ENCODE measurements at places on chromosomes 7 and 10. TPM values are rescaled to one million over a fixed set of nuclear protein-coding genes. Genes with fewer than 3 reads are reported as not detected.

DNA sequence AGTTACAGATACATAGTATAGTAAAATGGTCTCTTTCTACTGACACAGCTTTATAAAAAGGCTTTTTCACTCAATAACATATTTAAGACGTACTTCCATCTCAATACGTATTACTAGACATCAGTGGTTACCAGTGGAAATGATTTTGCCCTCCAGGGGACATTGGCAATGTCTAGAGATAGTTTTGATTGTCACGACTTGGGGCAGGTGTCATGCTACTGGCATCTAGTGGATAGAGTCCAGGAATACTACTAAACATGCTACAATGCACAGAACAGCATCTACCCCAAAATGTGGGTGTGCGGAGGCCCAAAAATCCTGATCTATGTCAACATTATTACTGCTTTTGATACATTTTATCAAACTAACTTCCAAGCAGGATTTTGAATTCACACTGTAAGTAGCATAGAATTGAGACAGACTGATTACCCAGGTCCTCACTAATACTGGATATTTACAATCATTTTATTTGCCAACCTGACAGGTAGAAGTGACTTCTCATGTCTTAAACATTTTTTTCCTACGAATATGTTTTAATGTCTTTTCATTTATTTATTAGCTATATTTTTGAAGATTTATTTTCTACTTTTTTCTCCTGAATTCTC lies 53.8 kb downstream of the HGF start:
- no peak overlapping the region for H3K4me3 ChIP-seq
- peaks cover 12% of the 10 kb centered on the region for H3K4me1 ChIP-seq

GRCh38 chr7:157612664-157613561 lies 276.1 kb downstream of the DNAJB6 start:
- no peak for DNase-seq
- H3K4me3 ChIP-seq = no peak overlapping the region
- H3K36me3 ChIP-seq = no peaks in the 10 kb centered on the region
- H3K27ac ChIP-seq = no peak overlapping the region

Gene SEC31B
- 2.5 TPM for total RNA-seq

Gene MUC3A
- total RNA-seq = not detected

- no peak overlapping the region for H3K4me3 ChIP-seq
- DNase-seq = no peak
- no peaks in the 10 kb centered on the region for H3K27me3 ChIP-seq
- no peaks in the 10 kb centered on the region for H3K4me1 ChIP-seq
Measured at GRCh38 chr10:95431900-95432342, 129.2 kb downstream of the SORBS1 start.

Gene TET1
- total RNA-seq = 2.1 TPM

DNA sequence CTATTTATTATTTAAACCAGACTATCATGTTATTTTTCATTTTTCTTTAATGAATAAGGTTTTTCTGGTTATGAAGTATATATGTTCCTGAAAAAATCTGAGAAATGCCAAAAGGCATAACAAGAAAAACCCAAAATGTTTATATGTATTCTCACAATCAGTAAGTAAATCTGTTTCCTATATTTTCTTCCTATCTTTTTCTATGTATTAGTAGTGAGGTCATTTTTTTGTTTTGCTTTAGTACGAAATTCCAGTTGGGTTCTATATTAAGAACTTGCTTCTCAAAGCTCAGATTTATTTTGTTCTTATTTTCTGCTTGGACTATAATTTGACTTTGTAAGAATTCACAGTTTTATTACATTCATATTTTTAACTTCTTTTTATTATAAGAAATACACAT lies 287.5 kb upstream of the NFE2L3 start:
- 0 out of 2 replicates have a peak, but pooled peaks cover 4% of the 10 kb centered on the region for H3K4me1 ChIP-seq
- no peaks in the 10 kb centered on the region for H3K36me3 ChIP-seq
- H3K27ac ChIP-seq = no peak overlapping the region
- peaks cover 63% of the 10 kb centered on the region for H3K27me3 ChIP-seq
- H3K4me3 ChIP-seq = no peak overlapping the region

DNA sequence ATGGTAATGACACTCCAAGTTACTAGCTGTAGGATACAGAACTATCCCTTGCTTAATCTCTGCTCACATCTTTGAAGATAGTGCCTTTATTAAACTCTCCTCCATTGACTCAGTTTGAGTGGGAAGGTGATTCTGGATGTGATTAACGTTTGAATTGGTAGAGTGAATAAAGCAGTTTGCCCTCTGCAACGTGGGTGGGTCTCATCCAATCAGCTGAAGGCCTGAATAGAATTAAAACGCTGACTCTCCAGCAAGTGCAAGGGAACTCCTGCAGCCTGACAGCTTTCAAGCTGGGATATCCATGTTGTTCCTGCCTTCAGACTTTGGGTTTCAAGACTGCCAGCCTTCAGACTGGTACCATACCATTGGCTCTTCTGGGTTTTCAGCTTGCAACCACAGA lies 21.6 kb downstream of the KLF14 start:
- H3K27me3 ChIP-seq = peaks cover 9% of the 10 kb centered on the region
- no peaks in the 10 kb centered on the region for H3K36me3 ChIP-seq
- H3K4me1 ChIP-seq = no peaks in the 10 kb centered on the region
- DNase-seq = no peak
- H3K4me3 ChIP-seq = no peak overlapping the region

Gene NRCAM
- total RNA-seq = 11.0 TPM

Gene CRHR2
- not detected for total RNA-seq

Gene EN2
- not detected for total RNA-seq

Gene PHTF2
- total RNA-seq = 29.9 TPM

- no peaks in the 10 kb centered on the region for H3K27me3 ChIP-seq
- no peak overlapping the region for H3K27ac ChIP-seq
- DNase-seq = peak; percentile 79
- H3K36me3 ChIP-seq = peaks cover 17% of the 10 kb centered on the region
- H3K4me1 ChIP-seq = no peaks in the 10 kb centered on the region
Measured at GRCh38 chr7:157250605-157251228, 86.1 kb upstream of the DNAJB6 start.

GRCh38 chr7:73832806-73833205 lies 2.0 kb downstream of the CLDN4 start:
- no peaks in the 10 kb centered on the region for H3K4me1 ChIP-seq
- H3K4me3 ChIP-seq = no peak overlapping the region
- no peak for DNase-seq
- no peaks in the 10 kb centered on the region for H3K36me3 ChIP-seq

GRCh38 chr10:71031026-71031425 lies 142.7 kb upstream of the PCBD1 start:
- peaks cover 22% of the 10 kb centered on the region for H3K27me3 ChIP-seq
- no peak for DNase-seq
- H3K4me1 ChIP-seq = no peaks in the 10 kb centered on the region

Gene LGI1
- total RNA-seq = not detected

DNA sequence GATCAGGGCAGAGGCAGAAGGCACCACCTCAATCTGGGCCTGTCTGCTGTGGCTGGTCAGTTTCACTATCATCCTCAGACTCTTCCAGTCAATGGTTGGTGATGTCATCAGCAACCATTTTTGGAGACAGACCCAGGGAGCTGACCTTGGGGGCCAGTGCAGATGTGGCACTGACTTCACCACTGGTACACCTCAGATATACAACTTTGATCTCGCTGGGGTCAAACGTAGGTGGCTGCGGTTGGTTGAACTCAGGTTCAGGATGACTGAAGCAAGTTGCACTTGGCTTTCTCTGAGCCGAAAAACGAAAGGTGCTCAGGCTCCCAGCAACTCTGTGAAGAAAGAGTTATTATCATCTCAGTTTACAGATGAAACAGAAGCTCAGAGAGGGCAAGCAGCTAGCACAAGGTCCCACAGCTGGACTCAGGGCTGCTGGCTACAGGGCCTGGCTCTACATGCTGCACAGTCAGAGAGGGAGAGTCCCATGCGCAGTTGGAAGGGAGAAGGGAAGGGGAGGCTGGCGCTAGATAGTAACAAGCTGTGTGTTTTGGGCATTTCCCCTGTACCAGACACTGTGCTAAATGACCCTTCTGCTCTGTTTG lies 27.2 kb downstream of the ANKRD16 start:
- no peaks in the 10 kb centered on the region for H3K27me3 ChIP-seq
- H3K4me1 ChIP-seq = peaks cover 10% of the 10 kb centered on the region
- DNase-seq = no peak
- no peaks in the 10 kb centered on the region for H3K36me3 ChIP-seq

Gene KIF5B
- 137 TPM for total RNA-seq

Gene OR2A12
- not detected for total RNA-seq

Gene LIPJ
- total RNA-seq = not detected

Gene VPS50
- total RNA-seq = 23.3 TPM

GRCh38 chr7:27967639-27968038 lies 213.0 kb downstream of the JAZF1 start:
- H3K27ac ChIP-seq = no peak overlapping the region
- DNase-seq = no peak
- H3K36me3 ChIP-seq = no peaks in the 10 kb centered on the region
- no peaks in the 10 kb centered on the region for H3K27me3 ChIP-seq
- 0 out of 2 replicates have a peak, but pooled peaks cover 6% of the 10 kb centered on the region for H3K4me1 ChIP-seq
- no peak overlapping the region for H3K4me3 ChIP-seq

DNA sequence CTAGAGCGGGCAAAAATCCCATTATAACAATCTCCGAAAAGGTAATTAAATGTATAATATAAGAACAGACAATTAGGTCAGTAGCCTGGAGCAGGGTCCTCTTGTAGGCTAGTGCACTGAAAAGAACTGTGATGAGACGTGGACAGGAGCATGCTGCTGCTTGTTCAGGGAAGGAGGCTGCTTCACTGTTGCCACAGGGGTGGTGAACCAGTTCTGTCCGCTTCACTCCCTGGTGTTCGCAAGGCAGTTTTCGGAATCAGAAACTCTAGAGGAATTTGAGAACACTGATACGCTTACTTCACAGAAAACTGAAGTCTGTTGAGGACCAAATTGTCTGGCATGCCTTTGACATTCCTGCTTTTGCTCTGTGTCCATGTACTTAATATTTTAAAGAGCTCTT lies 17.4 kb downstream of the ZNRF2 start:
- no peak overlapping the region for H3K4me3 ChIP-seq
- no peaks in the 10 kb centered on the region for H3K27me3 ChIP-seq
- H3K4me1 ChIP-seq = no peaks in the 10 kb centered on the region
- no peak for DNase-seq
- no peaks in the 10 kb centered on the region for H3K36me3 ChIP-seq

Data from GM23248 (cell line).